ENCODE measurements at places on chromosomes 1 and 21.

DNA sequence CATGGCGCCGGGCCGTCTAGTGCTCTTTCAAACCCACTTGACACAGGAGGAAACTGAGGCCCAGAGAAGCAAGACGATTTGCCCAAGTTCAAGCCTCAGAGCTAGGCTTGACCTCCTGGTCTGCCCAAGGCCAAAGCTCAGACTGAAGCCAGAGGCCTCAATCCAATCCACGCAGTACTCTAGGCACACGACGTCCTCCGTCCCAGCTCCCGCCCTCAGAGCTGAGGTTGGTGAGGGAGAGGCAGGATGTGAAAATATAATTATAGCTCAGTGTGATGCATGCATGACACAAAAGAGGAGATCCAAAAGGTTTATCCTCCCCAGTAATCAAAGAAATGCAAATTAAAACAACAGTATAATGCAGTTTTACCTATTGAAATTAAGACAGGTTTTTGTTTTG, 15.5 kb upstream of the ADGRB2 start:
- DNase-seq: no peak

GRCh38 chr1:100530880-100531487, 7.0 kb upstream of the GPR88 start:
- DNase-seq: no peak

DNA sequence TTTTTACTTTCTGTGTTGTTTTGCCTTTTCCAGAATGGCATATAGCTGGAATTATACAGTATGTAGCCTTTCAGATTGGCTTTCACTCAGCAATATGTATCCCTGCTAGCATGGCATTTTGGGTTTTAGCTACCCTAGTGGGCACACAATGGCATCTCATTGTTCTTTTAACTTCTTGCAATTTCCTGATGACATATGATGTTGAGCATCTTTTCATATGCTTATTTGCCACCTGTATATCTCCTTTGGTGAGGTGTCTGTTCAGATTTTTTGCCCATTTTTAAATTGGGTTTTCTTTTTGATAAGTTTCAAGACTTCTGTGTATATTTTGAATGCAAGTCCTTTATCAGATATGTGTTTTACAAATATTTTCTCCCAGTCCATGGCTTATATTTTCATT, 14.0 kb downstream of the TSEN15 start:
- DNase-seq: no peak

- DNase-seq: no peak
Measured at GRCh38 chr1:203661572-203661971, 34.9 kb downstream of the ATP2B4 start.

DNA sequence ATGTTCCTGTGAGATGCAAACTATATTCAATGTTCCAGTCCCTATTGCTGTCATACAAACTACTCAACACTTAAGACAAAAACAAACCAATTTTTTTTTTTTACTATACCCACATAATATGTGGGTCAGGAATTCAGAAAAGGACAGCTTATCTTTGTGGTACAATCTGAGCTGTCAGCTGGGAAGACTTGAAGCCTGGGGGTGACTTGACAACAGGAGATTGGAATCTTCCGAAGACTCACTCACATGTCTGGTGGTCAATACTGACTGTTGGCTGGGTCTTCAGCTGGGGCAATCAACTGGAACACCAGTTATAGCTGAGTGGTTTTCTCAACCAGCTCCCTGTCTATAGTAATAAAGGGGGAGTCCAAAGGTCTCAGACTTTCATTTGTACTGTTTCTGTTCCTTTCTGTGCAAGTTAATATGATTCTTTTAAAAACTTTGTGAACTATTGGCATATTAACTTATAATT, 81.7 kb upstream of the ATP1B1 start:
- DNase-seq: no peak

DNA sequence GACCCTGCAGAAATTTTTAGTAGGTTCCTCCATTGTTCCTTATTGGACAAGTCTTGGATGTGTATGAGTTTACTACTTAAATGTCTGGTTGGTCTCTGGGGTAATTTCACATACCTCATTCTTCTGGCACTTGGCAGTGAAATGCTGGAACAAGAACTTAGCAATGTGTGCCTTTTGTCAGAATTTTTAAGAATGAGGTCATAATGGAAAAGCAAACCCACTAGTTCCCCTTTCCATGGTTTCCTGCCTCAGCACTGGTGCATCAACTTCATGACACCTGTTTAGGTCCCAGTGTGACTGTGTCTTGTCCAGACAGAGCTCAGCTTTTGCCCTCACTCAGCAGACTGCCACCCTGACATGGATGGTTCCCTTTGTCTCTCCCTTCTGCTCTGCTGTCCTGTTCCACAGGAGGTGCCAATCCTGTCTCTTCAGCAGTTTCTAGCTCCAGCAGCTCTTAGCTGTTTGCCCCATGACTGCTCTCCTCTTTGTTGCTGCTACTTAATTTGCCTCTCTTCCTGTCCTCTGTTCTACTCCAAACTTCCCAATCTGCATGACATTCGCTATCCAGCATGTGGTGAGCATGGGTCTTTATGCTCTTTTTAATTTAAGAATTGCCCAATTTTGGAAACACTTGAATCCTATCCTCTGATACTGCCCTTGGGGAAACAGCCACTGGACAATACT, 135.6 kb downstream of the CYYR1 start:
- DNase-seq: no peak

GRCh38 chr1:60922304-60922703, 160.1 kb upstream of the NFIA start:
- DNase-seq: no peak

GRCh38 chr1:154446292-154446691, 41.1 kb downstream of the IL6R start:
- DNase-seq: no peak

GRCh38 chr1:230749150-230749549, 2.0 kb downstream of the CAPN9 start:
- no peak for DNase-seq

DNA sequence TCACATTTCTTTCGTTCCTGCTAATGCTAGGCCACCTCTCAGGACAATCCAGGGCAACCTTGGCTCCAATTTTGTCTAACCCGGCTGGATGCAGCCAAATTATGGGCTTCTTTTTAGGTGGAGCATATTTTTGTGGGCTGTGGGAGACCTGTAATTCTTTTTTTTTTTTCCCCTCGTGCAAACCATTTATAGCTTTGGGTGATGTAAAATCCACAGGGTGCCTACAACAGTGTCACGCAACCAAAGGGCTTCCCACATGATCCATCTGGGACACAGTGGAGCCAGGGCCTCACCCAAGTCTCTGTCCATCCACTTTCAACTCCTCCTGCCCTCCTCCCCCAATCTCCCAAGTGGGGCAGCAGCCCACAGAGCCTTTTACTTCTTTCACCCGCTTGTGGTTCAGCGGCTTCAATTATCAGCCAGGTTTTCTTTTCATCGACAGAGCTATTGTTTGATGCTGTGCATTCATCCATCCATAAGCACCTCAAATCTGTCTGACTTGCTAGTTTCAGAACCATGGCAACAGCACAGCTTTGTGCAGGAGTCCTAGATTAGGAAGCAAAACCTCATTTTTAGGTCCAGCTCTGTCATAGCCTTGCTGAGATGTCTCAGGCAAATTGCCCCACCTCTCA, 10.0 kb upstream of the OVAAL start:
- DNase-seq: no peak

DNA sequence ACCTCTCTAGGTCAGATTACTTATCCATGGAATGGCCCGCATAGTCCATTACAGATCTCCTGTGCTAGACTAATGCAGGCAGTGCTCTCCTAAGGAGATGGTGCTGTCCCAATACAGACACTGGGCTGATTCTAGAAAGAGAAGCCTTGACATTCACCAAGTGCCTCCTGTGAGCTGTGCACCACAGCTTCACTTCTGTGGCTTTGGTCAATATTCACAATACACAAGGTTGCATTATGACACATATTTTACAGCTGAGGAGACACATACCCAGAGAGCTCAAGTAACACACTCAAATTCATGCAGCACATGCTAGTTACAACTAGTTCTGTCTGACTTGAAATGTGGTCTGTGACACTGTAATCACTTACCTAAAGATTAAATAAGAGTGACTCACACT, 59.4 kb upstream of the LRRC8B start:
- no peak for DNase-seq

GRCh38 chr1:237799762-237800474, 90.8 kb downstream of the ZP4 start:
- peak; percentile 88 for DNase-seq

DNA sequence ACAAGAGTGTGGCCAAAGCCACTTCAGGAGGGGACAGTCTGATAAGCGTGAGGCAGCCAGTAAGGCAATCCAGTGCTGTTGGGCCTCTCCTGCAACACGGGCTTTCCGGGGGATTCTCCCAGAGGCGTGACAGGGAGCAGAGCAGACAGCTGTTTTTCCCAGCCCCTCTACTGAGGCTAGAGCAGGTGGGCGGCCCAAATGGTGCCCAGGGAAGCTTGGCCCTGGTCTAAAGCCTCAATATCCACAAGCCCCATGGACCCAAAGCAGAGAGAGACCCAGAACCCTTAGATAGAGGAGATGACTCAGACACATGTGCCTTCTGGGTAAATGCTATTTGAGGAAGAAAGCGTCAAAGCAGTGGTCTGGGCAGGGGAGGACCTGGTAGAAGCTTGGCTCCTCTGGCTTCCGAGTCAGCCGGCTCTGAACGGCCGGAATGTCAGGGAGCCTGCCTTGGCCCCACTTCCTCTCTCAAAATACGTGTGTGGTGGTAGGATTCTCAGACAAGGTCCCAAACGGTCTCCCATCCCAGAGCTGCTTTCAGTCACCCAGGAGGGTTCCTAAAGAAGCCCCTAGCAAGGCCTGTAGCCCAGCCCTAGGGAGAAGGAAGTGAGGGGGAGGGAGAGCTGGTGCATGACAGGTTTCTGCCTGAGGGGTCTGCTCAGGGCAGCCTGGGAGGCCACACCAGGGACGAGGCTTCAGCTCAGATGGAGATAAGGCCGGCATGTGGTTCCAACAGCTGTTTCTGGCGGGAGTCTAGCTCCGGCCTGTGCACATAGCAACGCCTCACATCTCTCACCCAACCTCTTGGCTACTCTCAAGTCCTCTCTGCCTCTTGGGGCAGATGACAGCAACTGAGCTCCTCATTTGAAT, 28.8 kb downstream of the PIK3C2B start:
- no peak for DNase-seq

- no peak for DNase-seq
Measured at GRCh38 chr1:94205639-94206038, 31.7 kb downstream of the ARHGAP29 start.

DNA sequence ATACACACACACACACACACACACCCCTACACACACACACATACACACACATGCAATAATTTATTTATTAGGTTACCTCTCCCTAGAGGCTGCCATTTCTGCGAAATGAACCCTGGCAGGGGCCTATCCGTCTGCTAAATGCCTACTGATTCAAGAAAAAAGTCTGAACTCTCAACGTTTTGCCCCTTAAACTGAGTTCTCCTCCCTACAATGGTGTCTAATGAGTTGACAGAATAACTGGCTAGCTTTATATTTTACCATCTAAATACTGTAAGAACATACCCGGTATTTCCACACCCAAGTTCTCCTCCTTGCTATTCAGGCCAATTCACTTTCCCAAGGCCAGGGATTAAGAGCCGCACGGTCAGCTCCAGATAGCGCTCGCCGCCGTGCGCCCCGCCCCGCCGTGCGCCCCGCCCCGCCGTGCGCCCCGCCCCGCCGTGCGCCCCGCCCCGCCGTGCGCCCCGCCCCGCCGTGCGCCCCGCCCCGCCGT, 339 bp upstream of the RNPC3 start:
- DNase-seq: peak; percentile 25

DNA sequence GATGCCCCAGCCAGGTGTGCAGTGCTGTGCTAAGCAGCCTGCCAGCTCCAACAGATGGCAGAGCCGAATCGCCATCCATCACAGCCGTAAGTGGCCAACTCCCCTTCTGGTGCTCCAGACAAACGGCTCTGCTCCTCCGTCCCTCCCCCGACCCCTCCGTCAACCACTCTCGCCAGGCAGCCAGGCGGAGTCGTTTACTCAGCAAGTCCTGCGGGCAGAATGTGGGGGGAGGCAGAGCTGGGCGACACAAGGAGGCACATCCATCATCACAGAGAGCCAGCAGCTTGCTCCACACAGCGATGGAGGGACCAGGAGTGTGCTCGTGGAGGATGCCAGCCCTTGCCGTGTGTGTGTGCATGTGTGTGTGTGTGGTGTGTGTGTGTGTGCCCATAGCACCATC, 206.6 kb upstream of the GRIK3 start:
- DNase-seq: no peak

GRCh38 chr21:40300300-40300699, 433.1 kb downstream of the PCP4 start:
- no peak for DNase-seq

DNA sequence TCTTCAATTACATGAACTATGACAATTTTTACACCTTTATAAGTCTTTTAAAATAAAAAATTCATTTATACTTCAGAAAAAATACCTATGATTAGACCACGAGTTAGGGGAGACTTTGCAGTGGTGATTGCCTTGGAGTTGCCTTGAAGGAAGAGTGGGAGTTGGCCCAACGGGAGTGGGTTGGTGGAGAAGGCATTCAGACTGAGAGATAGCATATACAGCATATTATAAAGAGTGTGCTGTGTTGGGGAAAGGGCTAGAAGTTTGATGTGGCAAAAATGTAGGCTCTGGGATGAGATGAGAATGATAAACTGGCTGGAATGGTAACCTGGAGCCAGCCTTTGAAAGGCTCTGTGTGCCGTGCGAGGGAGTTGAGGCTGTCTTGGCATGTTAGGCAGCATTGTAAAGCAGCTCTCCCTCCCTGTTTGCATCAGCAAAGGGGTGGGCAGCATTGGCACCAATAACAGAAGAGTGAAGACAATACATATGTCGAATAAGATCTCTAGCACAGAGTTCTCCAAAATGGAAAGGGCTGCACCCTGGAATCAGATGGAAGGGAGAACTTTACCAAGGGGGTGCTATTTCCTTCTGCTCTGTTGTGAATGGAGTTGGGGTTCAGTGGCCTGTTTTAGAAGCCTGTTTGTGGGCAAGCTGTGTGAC, 24.4 kb downstream of the MPZL1 start:
- DNase-seq: no peak

DNA sequence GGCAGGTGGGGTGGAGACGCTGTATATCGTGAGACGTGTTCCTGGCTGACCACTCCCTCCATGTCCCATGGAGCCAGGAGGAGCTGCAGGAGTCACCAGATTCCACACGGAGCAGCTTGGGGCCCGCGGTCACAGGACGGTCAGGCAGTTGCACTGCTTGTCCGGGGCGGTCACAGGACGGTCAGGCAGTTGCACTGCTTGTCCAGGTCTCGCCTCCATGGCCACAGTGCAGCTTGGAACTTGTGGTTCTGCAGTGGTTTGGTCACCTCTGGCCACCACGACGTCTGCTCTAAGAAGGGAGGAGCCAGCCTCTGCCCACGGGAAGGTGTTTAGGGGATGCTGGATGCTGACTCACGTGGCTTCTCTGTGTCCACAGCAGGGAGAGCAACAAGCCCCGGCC, 33.0 kb downstream of the SLX9 start:
- DNase-seq: no peak

- no peak for DNase-seq
Measured at GRCh38 chr1:51644533-51645197, 27.8 kb downstream of the OSBPL9 start.

DNA sequence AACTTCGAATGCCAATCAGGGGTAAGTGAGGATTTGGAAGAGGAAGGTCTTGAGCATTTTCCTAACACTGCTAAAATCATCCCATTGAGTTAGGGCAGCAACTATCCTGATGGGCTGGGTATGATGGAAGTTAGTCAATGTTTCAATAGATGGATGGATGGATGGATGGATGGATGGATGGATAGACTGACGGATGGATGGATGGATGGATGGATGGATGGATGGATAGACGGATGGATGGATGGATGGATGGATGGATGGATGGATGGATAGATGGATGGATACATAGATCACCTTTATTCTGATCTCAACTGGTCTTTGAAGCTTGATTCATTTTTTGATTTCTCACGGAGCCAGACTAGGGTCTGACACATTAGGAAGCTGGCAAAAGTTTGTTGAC, 2.3 kb upstream of the CLDN14 start:
- no peak for DNase-seq

GRCh38 chr1:28552758-28553663, at the start of gene TRNAU1AP:
Gene TRNAU1AP (plus strand): TSS chr1:28553085. CDS start chr1:28553111, 26 bp downstream.
- peak; percentile 90 for DNase-seq
